ENCODE measurements at places on chromosomes 12 and 14.

GRCh38 chr12:39341179-39341578 lies 101.7 kb downstream of the KIF21A start:
- no peak for DNase-seq

GRCh38 chr12:116599285-116600136 lies 40.3 kb downstream of the MAP1LC3B2 start:
- DNase-seq: peak; percentile 50

DNA sequence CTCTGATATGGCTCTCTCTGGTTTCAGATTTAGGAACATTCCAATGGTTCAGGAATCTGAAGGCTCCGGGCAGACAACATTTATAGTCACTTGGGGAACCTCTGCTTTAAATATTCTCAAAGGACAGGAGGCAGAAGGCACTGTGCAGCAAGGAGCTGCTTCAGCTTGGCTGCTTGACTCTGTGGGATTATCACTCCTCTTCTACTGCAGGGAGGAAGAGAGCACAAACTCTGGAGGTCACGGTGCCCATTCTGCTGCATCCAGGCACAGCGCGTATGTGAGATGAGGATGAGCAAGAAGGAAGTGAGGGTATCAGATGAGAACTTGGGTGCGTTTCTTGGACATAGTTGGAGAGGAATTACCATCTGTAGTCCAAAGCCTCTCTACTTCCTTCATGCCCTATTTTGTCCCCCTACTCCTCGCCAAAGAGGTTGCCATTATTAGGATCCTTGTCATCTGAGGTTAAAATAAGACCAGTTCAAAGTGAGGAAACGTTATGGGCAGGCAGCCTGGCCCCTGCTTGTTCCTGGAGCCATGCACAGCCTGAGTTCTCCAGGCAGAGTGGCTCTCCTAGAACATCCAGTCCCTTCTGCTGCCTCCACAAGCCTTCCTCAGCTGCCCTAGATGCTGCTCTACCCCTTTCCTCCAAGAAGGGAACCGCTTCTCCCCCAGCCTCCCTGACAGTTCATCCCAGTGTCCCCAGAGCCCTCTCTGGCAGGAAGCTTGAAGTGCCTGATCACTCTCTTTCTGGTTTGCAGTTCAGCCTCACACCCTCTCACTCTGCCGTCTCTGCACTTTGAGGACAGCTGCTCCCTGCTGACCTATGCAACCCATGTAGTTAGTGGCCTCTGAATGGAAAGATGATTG lies 12.5 kb downstream of the FGF6 start:
- no peak for DNase-seq

DNA sequence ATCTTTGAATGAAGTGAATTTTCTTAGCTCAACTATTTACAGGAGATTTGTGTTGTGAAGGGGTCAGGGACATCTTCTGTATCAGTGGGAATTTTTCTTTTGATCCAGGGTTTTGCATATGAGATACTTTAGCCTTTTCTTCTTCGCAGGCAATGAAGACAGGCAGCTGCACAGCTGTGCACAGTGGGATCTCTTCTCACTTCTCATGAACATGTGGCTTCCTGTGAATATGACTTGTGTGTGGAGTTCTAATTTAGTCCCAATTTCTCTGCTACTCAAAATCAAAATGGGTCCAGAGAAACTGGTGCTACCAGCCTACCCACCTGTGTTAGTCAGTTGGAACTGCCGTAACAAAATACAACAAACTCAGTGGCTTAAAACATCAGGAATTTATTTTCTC lies 37.8 kb downstream of the ARF6 start:
- no peak for DNase-seq

DNA sequence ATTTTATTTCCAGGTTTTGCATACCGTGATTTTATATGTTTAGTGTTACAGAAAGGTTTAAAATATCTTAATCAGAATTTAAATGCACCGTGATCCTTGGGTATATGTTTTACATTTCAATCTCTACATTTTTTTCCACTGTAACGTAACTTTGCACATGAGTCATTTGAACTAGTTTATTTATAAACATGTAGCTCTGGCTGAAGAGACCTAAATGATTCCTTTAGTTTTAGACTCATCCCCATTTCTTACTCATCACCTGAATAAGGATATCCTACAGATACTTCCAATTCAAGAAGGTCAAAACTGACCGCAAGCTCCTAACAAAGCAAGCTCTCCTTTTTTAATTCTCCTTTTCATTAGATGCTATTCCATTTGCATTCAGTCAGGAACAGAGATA lies 42.7 kb upstream of the SLC6A15 start:
- DNase-seq: no peak
